Activated CD4-positive, alpha-beta memory T cell treated with anti-CD3 and anti-CD28 coated beads for 36 hours (primary cell): ENCODE measurements at places on chromosomes 6 and 20. TPM values are rescaled to one million over a fixed set of nuclear protein-coding genes. Genes with fewer than 3 reads are reported as not detected.

DNA sequence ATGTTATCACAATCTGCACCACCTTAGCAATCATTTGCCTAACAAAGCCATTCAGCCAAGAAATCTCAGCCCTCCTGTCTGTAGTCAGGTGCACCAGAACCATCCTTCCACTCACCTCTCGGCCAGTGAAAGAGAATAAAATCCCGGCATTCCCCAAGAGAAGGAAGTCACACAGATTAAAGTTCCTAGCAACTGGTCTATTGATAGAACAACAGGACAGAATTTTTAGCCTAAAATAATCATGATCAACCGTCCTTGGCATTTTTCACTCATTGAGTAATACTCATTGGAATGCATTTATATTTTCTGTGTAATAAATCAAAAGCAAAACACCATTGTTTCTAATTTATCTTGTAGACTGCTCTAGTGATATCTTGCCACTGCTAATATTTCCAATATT, 85.7 kb upstream of the CDH4 start:
- DNase-seq = no peak
- H3K27ac ChIP-seq = no peak overlapping the region
- no peak overlapping the region for H3K4me3 ChIP-seq

Gene DEFB124
- not detected for total RNA-seq

DNA sequence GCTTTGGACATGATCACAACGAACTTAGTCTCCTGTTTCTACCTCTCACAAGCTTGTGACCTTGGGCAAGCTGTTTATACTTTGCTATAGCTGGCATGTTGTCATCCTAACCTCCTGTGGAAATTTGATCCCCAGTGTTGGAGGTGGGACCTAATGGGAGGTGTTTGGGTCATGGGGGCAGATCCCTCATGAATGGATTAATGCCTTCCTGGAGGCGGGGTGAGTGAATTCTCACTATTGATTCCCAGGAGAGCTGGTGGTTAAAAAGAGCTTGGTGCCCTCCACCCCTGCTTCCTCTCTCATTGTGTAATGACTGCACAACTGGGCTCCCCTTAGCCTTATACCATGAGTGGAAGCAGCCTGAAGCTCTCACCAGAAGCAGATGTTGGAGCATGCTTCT, 228.9 kb downstream of the HIVEP2 start:
- H3K27me3 ChIP-seq = peaks cover 1% of the 10 kb centered on the region
- peaks cover 8% of the 10 kb centered on the region for H3K36me3 ChIP-seq
- no peak overlapping the region for H3K27ac ChIP-seq
- no peak for DNase-seq
- H3K4me3 ChIP-seq = no peak overlapping the region

Gene TFAP2C
- total RNA-seq = not detected

Gene WFDC5
- not detected for total RNA-seq

- DNase-seq = no peak
- no peaks in the 10 kb centered on the region for H3K27me3 ChIP-seq
- no peak overlapping the region for H3K27ac ChIP-seq
- peaks cover 57% of the 10 kb centered on the region for H3K36me3 ChIP-seq
- H3K4me1 ChIP-seq = peaks cover 4% of the 10 kb centered on the region
Measured at GRCh38 chr6:57162516-57162915, 9.6 kb upstream of the BAG2 start.

- DNase-seq = no peak
- H3K36me3 ChIP-seq = peaks cover 30% of the 10 kb centered on the region
- no peak overlapping the region for H3K4me3 ChIP-seq
- no peaks in the 10 kb centered on the region for H3K4me1 ChIP-seq
- no peak overlapping the region for H3K27ac ChIP-seq
- no peaks in the 10 kb centered on the region for H3K27me3 ChIP-seq
Measured at GRCh38 chr6:75656479-75656878, 54.8 kb downstream of the SENP6 start.

Gene HTR1E
- not detected for total RNA-seq

Gene RCAN2
- total RNA-seq = 5.4 TPM

Gene SLC17A9
- total RNA-seq = 9.5 TPM

GRCh38 chr6:36674942-36675341, 3.6 kb upstream of the CDKN1A start:
- DNase-seq = no peak
- no peak overlapping the region for H3K4me3 ChIP-seq
- peaks cover 4% of the 10 kb centered on the region for H3K36me3 ChIP-seq
- H3K27me3 ChIP-seq = peaks cover 4% of the 10 kb centered on the region
- H3K4me1 ChIP-seq = peaks cover 21% of the 10 kb centered on the region

GRCh38 chr20:37725165-37725564, 31.3 kb downstream of the CTNNBL1 start:
- H3K4me1 ChIP-seq = peaks cover 24% of the 10 kb centered on the region
- H3K36me3 ChIP-seq = peaks cover 10% of the 10 kb centered on the region
- no peak for DNase-seq
- H3K4me3 ChIP-seq = no peak overlapping the region
- H3K27me3 ChIP-seq = no peaks in the 10 kb centered on the region
- H3K27ac ChIP-seq = no peak overlapping the region

- H3K27me3 ChIP-seq = no peaks in the 10 kb centered on the region
- no peak overlapping the region for H3K27ac ChIP-seq
- peaks cover 17% of the 10 kb centered on the region for H3K4me1 ChIP-seq
- no peak for DNase-seq
- H3K36me3 ChIP-seq = no peaks in the 10 kb centered on the region
Measured at GRCh38 chr20:47419953-47420514, 63.5 kb upstream of the ZMYND8 start.

- peak overlapping the region; percentile 15 for H3K27ac ChIP-seq
- peak; percentile 82 for DNase-seq
- H3K27me3 ChIP-seq = no peaks in the 10 kb centered on the region
- H3K4me1 ChIP-seq = peaks cover 22% of the 10 kb centered on the region
- no peak overlapping the region for H3K4me3 ChIP-seq
Measured at GRCh38 chr20:4108495-4109306, 93.3 kb upstream of the RNF24 start.

Gene FAM210B
- total RNA-seq = 5.5 TPM

DNA sequence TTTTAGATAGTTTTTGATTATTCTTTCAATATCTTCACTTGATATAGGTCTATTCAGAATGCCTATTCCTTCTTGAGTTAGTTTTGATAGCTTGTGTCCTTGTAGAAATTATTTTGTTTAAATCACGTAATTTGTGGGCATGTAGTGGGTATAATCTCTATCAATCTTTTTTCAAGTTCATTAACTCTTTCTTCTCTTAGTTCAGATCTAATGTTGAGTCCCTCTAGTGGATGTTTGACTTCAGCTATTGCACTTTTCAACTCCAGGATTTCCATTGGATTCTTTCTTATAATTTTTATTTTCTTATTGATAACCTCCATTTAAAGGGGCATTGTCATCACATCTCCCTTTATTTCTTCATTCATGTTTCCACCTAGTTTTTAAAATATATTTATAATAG, 135.6 kb downstream of the COL12A1 start:
- H3K4me3 ChIP-seq = no peak overlapping the region
- H3K36me3 ChIP-seq = no peaks in the 10 kb centered on the region
- no peaks in the 10 kb centered on the region for H3K27me3 ChIP-seq
- H3K4me1 ChIP-seq = no peaks in the 10 kb centered on the region

DNA sequence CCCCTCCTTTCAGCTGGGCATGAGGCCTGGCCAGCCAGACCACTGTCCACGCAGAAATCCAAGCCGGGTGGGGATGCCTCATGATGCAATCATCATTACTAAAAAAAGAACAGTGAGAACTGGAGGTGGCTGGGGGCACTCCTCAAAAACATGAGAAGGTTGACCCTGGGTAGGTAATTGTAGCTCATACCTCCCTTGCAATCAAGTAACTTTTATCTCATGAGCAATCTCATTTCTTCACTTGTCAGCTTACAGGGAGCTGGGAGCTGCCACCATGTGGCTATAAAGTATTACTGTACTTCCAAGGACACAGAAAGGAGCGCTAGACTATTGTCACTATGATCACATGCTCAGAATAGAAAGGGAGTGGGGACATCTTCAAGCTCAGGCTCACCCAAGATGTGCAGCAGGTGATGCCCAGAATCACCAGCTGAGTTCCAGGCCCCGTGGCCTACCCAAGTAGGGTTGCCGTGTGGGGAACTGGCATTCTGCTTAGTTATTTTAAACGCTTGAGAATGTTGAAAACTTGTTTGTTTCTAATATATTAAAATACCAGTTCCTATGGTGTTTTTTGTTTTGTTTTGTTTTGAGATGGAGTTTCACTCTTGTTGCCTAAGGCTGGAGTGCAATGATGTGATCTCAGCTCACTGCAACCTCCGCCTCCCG, 3.0 kb upstream of the CDH26 start:
- H3K27me3 ChIP-seq = no peaks in the 10 kb centered on the region
- peaks cover 3% of the 10 kb centered on the region for H3K36me3 ChIP-seq
- H3K4me1 ChIP-seq = no peaks in the 10 kb centered on the region
- no peak overlapping the region for H3K27ac ChIP-seq
